ENCODE measurements at places on chromosomes 2 and 18.
A peak's percentile ranks its signal among the peaks of the same experiment; 100 is the strongest.

DNA sequence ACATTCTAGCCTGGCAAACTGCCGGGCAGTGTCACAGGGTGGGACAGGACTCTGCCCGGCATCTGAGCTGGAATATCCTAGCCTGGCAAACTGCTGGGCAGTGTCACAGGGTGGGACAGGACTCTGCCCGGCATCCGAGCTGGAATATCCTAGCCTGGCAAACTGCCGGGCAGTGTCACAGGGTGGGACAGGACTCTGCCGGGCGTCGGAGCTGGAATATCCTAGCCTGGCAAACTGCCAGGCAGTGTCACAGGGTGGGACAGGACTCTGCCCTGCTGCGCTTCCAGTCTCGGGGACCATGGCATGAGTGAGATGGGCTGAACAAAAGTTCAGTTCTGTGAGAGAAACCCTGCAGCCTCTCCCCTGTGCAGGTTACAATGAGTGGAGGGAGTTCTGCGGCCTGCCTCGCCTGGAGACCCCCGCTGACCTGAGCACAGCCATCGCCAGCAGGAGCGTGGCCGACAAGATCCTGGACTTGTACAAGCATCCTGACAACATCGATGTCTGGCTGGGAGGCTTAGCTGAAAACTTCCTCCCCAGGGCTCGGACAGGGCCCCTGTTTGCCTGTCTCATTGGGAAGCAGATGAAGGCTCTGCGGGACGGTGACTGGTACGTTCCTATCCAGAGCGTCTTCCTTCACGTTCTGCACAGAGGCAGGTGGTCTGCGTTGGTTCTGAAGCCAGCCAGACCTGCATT lies 80.3 kb downstream of the TPO start:
- DNase-seq = no peak

- DNase-seq = no peak
These were observed 447.6 kb upstream of the ID2 start for GRCh38 chr2:8234253-8234652.

DNA sequence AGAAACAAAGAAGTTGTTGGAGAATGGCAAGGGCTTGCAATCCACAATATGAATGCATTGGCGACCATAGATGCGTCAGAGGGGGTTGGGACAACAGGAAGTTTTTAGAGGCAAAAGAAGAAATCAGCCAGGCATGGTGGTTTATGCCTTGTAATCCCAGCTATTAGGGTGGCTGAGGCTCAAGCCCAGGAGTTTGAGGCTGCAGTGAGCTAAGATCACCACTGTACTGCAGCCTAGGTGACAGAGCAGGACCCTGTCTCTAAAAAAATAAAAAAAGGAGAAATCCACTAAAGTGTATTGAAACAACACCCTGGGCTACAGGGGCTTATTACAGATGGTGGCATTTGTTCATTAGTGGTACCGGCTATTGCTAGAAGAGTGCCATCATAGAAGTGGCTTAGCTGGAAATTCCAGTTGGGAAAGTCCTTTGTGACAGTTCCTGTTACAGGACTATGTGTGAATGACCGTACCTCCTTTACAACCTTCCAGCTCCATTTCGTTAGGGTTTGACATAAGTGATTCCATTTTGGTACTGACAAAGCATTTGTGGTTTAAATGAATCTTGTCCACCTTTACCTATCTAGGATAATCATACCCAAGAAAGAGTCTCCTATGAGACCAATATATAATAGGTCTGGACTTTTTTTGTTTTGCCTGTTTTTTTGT lies 10.7 kb upstream of the WDSUB1 start:
- no peak for DNase-seq

- peak; percentile 52 for DNase-seq
These were observed 3.8 kb upstream of the ATP6V1C2 start for GRCh38 chr2:10717628-10718027.

DNA sequence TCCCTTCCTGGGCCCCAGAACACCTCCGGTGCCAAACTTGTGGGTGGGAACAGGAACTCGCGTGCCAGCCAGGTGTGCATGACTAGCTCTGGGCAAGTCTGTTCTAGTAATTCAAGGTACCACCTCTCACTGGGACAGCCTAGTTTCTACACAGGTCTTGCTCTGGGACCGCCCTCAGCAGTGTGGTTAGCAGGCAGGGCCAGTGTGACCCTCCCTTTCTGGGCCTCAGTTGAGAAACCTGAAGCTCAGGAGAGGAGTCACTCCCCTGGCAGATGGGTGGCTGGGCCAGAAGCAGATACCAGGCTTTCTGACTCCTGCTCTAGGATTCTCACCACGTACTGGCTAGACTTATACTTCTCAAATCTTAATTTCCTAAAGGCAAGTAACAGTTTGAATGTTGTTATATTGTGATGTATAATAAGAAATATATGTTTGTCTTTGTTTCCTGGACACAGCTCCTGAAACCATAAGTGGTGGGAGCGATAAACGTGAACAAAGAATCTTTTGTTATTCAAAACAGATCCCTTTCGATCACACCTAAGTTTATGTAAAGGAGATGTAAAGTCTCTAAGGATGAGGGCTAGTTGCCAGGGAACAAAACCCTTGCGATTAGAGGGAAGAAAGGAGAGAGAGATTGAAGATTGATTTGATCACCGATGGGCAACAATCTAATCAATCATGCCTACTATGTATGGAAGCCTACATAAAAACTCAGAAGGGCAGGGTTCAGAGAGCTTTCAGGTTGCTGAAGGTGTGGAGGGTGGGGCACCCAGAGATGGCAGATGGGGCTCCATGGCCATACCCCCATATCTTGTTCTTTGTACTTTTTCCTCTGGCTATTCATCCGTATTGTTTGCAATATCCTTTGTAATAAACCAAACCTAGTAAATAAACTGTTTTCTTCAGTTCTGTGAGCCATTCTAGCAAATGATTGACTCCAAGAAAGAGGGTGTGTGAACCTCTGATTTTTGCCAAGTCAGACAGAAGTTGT lies 952 bp upstream of the UGT1A6 start:
- no peak for DNase-seq

DNA sequence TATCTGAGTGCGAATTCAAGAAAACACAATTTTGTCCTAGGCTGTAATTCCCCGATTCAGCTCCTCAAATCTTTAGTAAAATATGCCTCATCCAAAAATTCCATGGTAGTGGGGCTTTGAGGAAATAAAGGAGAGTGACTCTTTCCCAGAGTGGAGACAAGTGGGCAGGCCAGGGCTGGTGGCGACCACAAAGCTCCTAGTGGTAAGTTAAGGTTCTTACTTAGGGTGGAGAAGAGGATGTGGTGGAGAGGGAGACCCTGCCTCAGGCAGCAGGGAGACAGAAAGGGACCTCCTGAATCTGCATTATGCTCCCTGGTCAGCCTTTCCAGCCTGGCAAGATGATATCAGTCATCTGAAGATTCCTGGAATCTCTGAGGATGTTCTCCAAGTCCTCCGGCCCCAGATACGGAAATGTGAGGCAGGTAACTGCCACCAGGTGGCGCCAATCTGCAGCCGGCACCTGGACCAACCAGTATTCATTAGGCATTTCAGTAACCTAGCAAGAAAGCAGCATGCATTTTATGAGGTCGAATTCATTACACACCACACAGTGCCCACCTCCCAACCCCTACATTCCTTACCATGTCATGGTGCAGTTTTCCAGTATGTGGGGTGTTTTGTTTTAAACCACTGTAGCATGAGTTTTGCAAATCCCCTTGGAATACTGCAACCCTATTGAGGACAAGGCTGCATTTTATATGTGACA lies 106.4 kb downstream of the POLE4 start:
- DNase-seq = peak; percentile 71

Measured in choroid plexus epithelial cell (primary cell).